GM23248 (cell line): ENCODE measurements at places on chromosomes 13 and 19. TPM values are rescaled to one million over a fixed set of nuclear protein-coding genes. Genes with fewer than 3 reads are reported as not detected.

- no peaks in the 10 kb centered on the region for H3K36me3 ChIP-seq
- no peak within 1 kb of the TSS for H3K4me3 ChIP-seq
- H3K4me1 ChIP-seq, result no peaks in the 10 kb centered on the region
Measured at GRCh38 chr19:8721334-8721733, at the start of gene OR2Z1. Gene OR2Z1, plus strand, starts transcription at chr19:8721634. Its CDS starts 9,395 bp downstream, at chr19:8731029.

DNA sequence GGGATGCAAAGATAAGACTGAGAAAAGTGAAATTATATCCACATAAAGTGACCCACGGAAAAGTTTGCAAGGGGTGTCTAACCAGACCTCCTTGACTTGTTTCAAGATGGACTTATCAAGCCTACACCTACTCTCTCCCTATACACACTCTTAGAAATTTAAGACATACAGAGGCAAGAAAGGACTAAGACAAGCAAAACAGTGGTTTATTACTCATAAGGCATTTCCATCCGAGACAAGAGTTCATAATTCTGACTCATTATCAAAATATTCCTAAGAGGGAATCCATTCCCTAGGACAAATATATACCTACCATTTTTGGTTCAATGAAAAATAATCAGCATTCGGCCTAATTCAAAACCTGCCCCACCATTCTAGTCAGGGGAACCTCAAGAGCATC, 232.6 kb upstream of the GPC6 start:
- no peak overlapping the region for H3K27ac ChIP-seq
- no peaks in the 10 kb centered on the region for H3K36me3 ChIP-seq
- no peaks in the 10 kb centered on the region for H3K4me1 ChIP-seq
- no peak overlapping the region for H3K4me3 ChIP-seq
- no peaks in the 10 kb centered on the region for H3K27me3 ChIP-seq

DNA sequence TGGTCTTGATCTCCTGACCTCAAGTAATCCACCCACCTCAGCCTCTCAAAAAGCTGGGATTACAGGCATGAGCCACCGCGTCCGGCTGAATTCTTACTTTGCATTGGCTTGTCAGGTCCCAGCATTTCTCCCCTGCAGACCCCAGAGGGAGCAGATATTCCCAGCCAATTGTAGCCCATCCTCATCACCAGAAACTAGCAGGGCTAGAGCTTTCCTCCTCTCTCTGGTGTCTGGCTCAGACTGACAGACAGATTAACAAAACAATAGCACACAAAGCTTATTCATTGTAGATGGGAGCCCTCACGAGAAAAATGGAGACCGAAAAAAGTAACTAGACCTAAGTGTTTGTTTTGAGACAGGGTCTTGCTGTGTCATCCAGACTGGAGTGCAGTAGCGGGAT, 7.5 kb upstream of the MPV17L2 start:
- H3K27me3 ChIP-seq, result no peaks in the 10 kb centered on the region
- H3K27ac ChIP-seq, result no peak overlapping the region
- no peaks in the 10 kb centered on the region for H3K36me3 ChIP-seq
- no peak for DNase-seq
- no peak overlapping the region for H3K4me3 ChIP-seq

- H3K27ac ChIP-seq, result no peak overlapping the region
- peaks cover 12% of the 10 kb centered on the region; the same call in 1 of the 2 replicates for H3K36me3 ChIP-seq
- H3K4me1 ChIP-seq, result no peaks in the 10 kb centered on the region
- no peak overlapping the region for H3K4me3 ChIP-seq
Measured at GRCh38 chr13:79309690-79310089, 96.4 kb downstream of the RBM26 start.

- H3K36me3 ChIP-seq, result peaks cover 56% of the 10 kb centered on the region
- no peaks in the 10 kb centered on the region for H3K27me3 ChIP-seq
- no peak for DNase-seq
- no peak overlapping the region for H3K4me3 ChIP-seq
Measured at GRCh38 chr19:43928820-43929219, 6.3 kb downstream of the ZNF45 start.

- peaks cover 66% of the 10 kb centered on the region for H3K36me3 ChIP-seq
- H3K27me3 ChIP-seq, result no peaks in the 10 kb centered on the region
- no peak for DNase-seq
- H3K4me3 ChIP-seq, result no peak overlapping the region
Measured at GRCh38 chr13:113497217-113497616, 6.7 kb upstream of the DCUN1D2 start.

- no peaks in the 10 kb centered on the region; the same call in 1 of the 2 replicates for H3K36me3 ChIP-seq
- H3K27ac ChIP-seq, result no peak overlapping the region
- H3K4me3 ChIP-seq, result no peak overlapping the region
- H3K4me1 ChIP-seq, result no peaks in the 10 kb centered on the region
- DNase-seq, result no peak
- H3K27me3 ChIP-seq, result no peaks in the 10 kb centered on the region
Measured at GRCh38 chr19:29675650-29676186, 10.5 kb downstream of the PLEKHF1 start.

- no peaks in the 10 kb centered on the region for H3K36me3 ChIP-seq
- no peaks in the 10 kb centered on the region for H3K27me3 ChIP-seq
- peaks cover 25% of the 10 kb centered on the region for H3K4me1 ChIP-seq
- H3K27ac ChIP-seq, result peak overlapping the region; percentile 87
- DNase-seq, result peak; percentile 58
- peak overlapping the region; percentile 84 for H3K4me3 ChIP-seq
Measured at GRCh38 chr19:39444598-39445195, 685 bp upstream of the SUPT5H start.

DNA sequence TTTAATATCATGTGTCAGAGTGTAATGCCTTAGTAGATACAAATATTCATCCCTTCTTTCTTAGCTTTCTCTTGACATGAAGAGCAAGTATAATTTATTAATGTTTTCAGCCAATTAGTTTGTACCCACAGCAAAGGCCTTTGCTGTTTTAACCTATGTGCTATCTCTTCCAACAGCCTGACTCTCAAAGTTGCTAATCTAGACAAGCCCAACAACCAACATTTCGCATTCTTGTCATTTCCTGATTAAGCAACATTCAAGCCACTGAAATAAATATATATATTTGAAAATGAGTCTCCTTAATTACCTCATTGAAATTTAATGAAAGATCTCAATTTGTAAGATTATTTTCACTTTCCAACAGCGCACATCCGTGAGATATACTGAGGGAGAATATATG, 18.5 kb downstream of the EPSTI1 start:
- no peaks in the 10 kb centered on the region for H3K27me3 ChIP-seq
- peaks cover 20% of the 10 kb centered on the region for H3K4me1 ChIP-seq
- no peak for DNase-seq
- H3K4me3 ChIP-seq, result no peak overlapping the region

- H3K4me3 ChIP-seq, result no peak overlapping the region
- peaks cover 5% of the 10 kb centered on the region; the same call in 1 of the 2 replicates for H3K27me3 ChIP-seq
- no peak overlapping the region for H3K27ac ChIP-seq
- H3K36me3 ChIP-seq, result no peaks in the 10 kb centered on the region
- H3K4me1 ChIP-seq, result no peaks in the 10 kb centered on the region
Measured at GRCh38 chr13:36456577-36456976, 24.3 kb downstream of the CCNA1 start.

DNA sequence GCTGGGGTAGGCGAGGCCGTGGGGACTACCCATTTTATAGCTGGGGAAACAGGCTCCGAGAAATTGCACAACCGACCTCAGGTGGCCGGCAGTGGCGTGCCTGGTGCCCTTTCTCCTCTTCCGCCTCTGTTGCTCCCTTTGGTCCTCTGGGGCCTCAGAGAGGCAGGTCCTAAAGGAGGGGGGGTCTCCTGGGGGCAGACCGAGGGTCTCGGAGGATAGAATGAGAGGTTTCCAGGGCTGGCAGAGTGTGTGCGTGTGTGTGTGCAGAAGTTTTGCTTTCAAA, 11.3 kb downstream of the STX10 start:
- no peaks in the 10 kb centered on the region for H3K27me3 ChIP-seq
- peaks cover 18% of the 10 kb centered on the region for H3K36me3 ChIP-seq
- no peak overlapping the region for H3K4me3 ChIP-seq
- H3K27ac ChIP-seq, result no peak overlapping the region
- H3K4me1 ChIP-seq, result peaks cover 20% of the 10 kb centered on the region
- no peak for DNase-seq

CCDC169 gene
- total RNA-seq, result 0.22 and 0.25 TPM in 2 replicates

NANOS3 gene
- not detected in 2 replicates for total RNA-seq

PSG6 gene
- total RNA-seq, result not detected in 2 replicates

TIMM29 gene
- 37.6 and 57.5 TPM in 2 replicates for total RNA-seq

CYP4F8 gene
- not detected in 2 replicates for total RNA-seq

SH3GL1 gene
- total RNA-seq, result 114 and 141 TPM in 2 replicates

DACH1 gene
- not detected in 2 replicates for total RNA-seq

TYROBP gene
- not detected in 2 replicates for total RNA-seq

PBX4 gene
- 0.32 TPM in 1 of 2 replicates, not detected in the other for total RNA-seq

ZSCAN1 gene
- not detected in 2 replicates for total RNA-seq

CBLC gene
- total RNA-seq, result not detected in 2 replicates
